SK-N-SH (cell line): ENCODE measurements at places on chromosomes 6 and 20.

GRCh38 chr20:38889792-38890496 is 36.3 kb upstream of the FAM83D start:
- DNase-seq, result peak; percentile 34

GRCh38 chr6:97939440-97940168 is 656.6 kb upstream of the MMS22L start:
- no peak for DNase-seq

DNA sequence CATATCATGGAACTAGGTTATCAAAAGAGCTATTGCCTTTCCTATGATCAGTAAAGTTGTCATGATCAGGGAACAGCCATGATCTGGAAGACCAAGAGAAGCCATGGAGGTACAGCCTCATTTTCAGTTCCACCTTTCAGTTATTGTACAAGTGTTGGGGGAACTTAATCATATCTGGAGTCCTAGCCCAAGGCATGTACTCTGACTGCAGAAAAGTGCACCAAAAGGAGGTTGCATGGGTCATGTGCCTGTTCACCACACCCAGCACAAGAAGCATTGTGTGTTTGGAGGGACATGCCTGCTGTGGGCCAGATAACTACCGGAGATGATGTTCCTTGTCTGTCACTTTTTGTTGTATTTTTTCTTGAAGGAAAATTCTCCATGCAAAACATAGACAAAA is 185.8 kb upstream of the MAN1A1 start:
- no peak for DNase-seq

GRCh38 chr6:115729036-115729435 is 331.7 kb downstream of the FRK start:
- no peak for DNase-seq

DNA sequence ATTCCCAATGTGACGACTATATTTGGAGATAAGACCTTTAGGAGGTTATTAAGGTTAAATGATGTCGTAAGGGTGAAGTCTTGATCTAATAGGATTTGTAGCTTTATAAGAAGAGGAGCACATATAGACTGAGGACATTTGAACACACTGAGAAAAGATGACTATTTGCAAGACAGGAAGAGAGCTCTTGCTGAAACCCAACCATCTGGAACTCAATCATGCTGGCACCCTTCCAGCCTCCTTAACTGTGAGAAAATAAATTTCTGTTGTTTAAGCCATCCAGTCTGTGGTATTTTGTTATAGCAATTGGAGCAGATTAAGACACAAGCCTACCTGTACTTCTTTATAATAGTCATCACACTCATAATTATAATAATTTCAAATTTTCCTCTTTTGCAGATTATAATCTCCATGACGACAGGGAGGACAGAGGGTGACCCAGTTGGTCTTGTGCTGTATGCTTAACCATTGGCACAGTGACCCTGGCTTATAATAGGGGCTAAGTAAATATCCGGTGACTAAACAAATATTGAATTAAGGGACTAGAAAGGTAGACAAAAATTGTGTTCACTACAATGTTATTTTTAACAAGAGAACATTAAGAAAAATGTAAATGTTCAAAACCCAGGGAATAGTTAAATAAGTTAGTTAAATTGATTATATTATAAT is 206.4 kb upstream of the HDDC2 start:
- DNase-seq, result no peak

- DNase-seq, result no peak
Measured at GRCh38 chr6:139473731-139474130, 99.3 kb upstream of the CITED2 start.
